Ascending aorta (tissue), 2 donors: ENCODE measurements at places on chromosomes 2 and 18.

GRCh38 chr2:240622531-240623235 is 2.6 kb upstream of the GPR35 start:
- DNase-seq: peak; percentile 62

GRCh38 chr2:197215748-197216360 is 94.7 kb downstream of the ANKRD44 start:
- no peak for DNase-seq

- peak; percentile 62 for DNase-seq
Observed at GRCh38 chr18:59052965-59053820, 86.5 kb upstream of the SEC11C start.

- no peak for DNase-seq
Observed at GRCh38 chr2:46365913-46366667, 68.9 kb downstream of the EPAS1 start.

GRCh38 chr2:238096311-238097011 is 3.7 kb upstream of the ESPNL start:
- DNase-seq: no peak

- no peak for DNase-seq
Observed at GRCh38 chr18:56139372-56139771, 499.0 kb downstream of the TXNL1 start.

DNA sequence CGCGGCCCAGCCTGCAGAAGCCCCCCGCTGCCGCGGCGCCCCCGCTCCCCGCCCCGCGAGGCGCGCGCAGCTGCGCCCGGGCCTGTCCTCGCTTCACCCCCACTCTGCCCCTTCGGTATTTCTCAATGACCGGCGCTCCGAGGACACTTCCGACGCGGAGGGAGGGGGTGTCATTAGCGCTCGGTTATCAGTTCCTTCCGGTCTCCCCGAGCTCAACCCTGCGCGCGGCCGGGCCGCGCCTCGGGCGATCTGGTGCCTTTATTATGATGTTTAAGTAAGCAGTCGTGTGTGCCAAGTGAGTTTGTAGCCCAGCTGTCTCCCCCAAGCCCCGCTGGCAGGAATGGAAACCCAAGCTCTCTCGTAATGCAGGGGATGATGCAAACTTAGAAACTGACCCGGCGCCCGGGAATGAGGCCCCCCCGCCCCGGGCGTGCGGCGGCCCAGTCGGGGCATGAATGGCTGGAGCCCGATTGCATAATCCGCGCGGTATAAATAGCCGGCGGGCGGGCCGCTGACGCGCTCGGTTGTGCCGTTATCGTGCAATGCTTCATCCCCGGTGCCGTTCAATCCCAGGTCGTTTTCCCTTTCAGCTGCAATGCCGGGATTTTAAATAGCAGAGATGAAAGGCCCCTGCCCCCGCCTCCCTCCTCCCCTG is 3.9 kb upstream of the SPRED2 start:
- DNase-seq: peak; percentile 79

DNA sequence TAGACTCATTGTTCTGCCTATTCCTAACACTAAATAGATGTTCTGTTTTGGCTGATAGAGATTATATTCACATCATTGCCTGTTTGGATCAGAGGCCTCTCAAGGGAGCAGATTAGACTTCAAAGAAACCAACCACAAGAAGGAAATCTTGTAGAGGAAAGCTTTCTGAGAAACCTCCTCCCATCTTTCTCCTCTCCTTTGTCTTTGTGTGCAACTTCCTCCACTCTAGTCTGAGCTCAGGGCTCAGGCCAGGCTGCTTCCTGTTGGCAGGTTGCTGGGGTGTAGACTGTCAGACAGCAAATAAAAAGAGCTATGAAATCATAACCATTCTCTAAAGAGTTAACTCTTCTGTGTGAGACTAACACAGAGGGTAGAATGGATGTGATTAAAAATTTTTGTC is 113.0 kb downstream of the TGFA start:
- DNase-seq: no peak

GRCh38 chr2:120441744-120442471 is 96.0 kb downstream of the INHBB start:
- DNase-seq: no peak

DNA sequence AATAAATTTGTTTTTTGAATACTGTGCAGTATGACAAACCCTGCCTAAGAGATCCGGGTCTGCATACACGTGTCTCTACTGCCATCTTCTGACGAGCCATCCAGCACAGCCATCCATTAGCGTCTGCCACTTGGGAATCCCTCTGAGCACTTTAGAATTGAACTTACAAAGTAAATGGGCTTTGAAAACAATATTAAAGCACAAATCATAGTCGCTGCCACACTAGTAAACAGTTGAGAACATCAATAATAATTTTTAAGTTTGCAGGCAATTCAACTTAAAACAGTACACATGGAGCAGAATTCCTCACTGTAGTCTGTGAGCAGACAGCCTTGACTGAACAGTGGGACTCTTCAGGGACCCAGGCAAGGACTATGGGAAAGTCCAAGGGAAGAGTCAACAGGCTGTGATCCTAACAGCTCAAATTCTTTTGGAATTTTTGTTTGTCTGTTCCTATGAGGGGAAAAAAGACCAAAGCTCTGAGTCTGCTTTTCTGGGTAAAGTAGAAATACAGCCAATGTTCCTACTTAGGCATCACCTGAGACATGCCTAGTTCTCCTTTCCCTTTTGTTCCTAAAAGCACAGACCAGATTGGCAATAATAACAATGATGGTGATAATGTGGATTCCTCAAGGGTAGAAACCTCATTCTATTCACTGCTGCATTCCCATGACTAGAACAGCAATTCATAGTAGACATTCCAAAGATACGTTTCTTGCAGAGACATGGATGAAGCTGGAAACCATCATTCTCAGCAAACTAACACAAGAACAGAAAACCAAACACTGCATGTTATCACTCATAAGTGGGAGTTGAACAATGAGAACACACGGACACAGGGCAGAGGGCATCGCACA is 92.9 kb downstream of the MREG start:
- no peak for DNase-seq

DNA sequence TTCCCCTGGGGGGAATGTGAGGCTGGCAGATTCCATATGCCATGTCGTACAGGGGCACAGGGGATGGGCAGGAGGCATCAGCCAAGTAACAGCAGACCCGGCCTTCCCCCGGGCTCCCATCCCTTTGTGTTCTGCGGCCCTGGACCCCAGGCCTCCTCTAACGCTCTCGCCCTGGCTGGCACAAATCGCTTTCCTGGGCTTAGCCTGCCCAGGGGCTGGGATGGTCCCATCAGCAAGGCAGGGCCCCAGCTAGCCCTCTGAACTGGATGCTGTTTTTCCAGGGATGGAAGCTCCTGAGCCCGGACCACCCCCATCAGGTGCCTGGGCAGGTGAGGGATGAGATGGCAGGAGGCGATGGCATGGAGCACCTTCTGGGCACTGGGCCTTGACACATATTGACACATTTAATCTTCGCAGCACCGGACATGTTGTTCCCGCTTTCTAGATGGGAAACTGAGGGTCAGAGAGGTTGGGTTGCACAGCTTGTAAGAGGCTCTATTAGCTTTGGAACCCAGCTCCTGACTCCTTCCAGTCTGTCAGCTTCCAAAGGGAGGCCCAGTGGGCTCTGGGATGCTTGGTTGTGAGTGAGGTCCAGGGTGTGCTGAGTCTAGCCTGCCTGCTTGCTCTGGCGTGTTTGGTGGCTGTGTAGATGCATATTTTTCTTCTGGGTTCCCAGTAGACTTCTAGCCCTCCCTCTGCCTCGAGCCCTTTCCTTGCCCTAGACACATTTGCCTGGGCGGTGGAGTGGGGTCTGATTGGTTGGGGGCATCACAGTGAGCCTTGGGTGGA is 40.3 kb downstream of the GLI2 start:
- DNase-seq: no peak

- no peak for DNase-seq
Observed at GRCh38 chr18:24810561-24811305, 350.3 kb downstream of the HRH4 start.

DNA sequence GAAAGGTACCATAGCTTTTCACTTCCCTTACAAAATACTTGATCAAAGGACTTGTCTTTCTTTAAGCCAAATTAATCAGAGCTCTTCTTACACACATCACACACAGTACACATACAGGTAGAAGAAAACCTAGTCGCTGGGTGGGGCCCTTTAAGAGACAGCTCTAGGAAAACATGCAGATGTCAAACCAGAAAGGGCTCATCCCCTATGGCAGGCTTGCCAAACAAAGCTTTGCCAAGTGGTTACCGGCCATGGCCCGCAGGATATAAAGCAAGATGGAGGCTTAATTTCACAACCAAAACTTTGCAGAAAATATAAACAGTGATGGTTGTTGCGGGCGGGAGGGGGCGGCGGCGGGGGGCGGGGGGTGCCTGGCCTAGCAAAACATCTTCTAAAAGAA is 2156.0 kb upstream of the PIK3C3 start:
- no peak for DNase-seq

DNA sequence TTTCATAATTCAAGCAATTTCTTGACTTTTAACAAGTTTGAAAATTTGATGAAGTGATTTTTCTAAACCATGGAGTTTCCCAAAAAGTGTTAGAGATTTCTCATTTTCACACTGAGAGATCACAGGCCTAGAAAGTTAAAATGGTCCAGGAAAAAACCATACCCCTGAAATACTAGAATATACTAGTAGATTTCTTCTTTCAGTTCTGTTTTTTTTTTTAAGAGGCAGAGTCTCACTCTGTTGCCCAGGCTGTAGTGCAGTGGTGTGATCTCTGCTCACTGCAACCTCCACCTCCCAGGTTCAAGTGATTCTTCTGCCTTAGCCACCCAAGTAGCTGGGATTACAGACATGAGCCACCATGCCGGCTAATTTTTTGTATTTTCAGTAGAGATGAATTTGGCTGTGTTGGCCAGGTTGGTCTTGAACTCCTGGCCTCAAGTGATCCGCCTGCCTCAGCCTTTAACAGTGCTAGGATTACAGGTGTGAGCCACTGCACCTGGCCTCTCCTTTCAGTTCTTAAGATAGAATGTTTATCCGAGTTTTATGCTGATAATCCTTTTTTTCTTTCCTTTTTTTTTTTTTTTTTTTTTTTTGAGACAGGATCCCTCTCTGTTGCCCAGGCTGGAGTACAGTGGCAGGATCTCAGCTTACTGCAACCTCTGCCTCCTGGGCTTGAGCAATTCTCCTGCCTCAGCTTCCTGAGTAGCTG is 14.4 kb downstream of the MTHFD2 start:
- DNase-seq: no peak

- no peak for DNase-seq
Observed at GRCh38 chr2:113160962-113161361, 12.8 kb upstream of the PSD4 start.

GRCh38 chr2:238908960-238909951 is 61.4 kb downstream of the TWIST2 start:
- DNase-seq: peak; percentile 77

DNA sequence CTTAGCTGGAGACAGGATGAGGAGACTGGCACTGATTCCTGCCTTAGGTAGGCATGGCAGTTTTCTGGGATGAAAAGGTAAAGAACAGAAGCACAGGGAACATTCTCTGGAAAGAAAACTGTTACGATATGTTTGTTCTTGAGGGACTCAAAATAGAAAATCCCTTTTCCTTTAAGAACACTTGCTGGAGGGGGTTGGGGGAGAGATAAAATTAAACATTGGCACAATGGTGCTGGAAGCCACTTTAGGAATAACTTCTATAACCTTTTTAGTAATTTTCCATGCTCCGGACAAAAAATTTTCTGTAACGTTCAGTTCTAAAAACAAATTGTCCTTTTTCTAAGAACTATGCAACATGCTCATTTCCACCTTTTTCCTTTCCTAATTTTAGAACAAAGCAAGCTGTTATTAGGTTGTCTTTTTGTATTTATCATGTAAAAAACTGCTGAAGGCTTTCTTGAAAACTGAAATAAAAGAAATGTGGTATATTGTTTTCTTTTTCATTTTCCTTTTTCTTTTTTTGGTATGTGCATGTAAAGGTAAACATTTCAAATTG is 343.8 kb downstream of the EPHA4 start:
- DNase-seq: no peak

- DNase-seq: no peak
Observed at GRCh38 chr2:227010433-227010832, 153.6 kb downstream of the COL4A4 start.

- no peak for DNase-seq
Observed at GRCh38 chr2:157501026-157501425, 57.1 kb upstream of the CYTIP start.

GRCh38 chr18:8779251-8779650 is 73.9 kb downstream of the MTCL1 start:
- DNase-seq: no peak

- no peak for DNase-seq
Observed at GRCh38 chr2:156818944-156819343, 382.8 kb downstream of the GPD2 start.

- DNase-seq: no peak
Observed at GRCh38 chr2:219752726-219753125, 125.3 kb downstream of the SLC4A3 start.

GRCh38 chr2:207409517-207409916 is 120.2 kb upstream of the CREB1 start:
- DNase-seq: no peak

GRCh38 chr18:44826418-44827259 is 146.0 kb downstream of the SETBP1 start:
- DNase-seq: peak; percentile 15

DNA sequence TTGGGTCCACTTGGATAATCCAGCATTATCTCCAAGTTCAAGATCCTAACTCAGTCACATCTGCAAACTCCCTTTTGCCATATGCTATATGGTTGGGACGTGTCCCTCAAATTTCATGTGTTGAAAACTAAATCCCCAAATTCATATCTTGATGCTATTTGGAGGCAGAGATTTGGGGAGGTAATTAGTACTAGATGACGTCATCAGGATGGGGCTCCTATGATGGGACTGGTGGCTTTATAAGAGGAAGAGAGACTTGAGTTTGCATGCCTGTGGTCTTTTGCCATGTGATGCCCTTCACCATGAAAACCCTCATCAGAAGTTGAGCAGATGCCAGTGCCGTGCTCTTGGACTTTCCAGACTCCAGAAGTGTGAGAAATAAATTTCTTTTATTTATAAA is 16.8 kb upstream of the SMAD4 start:
- no peak for DNase-seq

DNA sequence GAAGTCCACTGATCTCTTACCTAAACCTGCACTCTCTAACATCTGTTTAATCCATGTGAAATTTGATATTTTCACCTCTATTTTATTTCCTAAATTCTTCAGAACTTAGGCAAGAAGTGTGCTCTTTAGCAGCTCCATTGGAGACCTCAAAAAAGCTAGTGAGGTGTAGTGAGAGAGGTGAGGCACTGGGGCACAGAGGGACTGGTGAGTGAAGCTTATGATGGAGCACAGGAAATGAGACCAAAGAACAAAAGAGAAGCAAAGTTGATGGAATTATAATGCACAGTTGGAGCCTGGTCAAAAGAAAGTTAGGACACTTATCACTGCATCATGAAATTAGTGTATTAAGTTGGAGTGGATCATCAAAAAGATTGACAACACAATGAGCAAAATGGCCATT is 1050.7 kb upstream of the NRXN1 start:
- no peak for DNase-seq
